ENCODE measurements at places on chromosomes 4 and X.

DNA sequence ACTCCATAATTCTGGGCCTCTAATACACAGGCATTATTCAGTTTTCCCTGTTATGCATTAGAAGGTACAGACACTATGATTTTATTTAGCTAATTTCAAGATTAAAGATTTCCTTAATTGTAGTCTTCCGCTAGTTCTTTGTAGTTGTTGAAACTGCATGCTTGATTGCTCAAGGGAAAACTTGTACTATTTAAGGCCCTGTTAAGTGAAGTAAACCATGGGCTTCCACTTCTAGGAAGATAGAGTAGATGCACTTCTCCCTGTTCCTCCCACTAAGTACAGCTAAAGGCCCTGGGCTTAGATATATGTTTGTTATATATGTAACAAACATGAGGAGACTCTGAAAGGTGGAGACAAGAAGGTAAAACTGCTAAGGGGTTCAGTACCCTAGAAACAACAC is 215.8 kb upstream of the LEF1 start:
- no peak for DNase-seq

GRCh38 chr4:138948918-138949317 is 66.7 kb upstream of the NOCT start:
- DNase-seq = no peak

GRCh38 chrX:130770615-130771014 is 132.4 kb downstream of the ENOX2 start:
- DNase-seq = no peak

GRCh38 chrX:41781500-41781899 is 57.5 kb downstream of the GPR82 start:
- DNase-seq = peak; percentile 17

GRCh38 chr4:127503111-127503510 is 129.6 kb upstream of the INTU start:
- DNase-seq = no peak

DNA sequence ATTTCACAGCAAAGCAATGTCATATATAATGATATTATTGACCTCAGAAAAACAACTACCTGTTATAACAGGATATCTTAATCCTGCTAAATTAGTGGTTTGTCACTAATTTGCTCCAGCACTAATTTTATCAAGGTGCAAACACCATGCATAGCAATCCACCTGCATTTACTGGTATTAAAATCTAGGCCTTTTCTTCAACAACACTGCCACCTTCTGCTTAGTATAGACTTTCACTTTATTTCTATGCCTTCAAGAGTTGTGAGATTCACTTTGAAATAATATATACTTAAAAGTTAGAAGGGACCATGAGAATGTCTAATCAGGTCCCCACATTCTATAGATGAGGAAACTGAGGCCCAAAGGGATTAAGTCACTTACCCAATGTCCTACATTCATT is 82.1 kb upstream of the IQCM start:
- no peak for DNase-seq

DNA sequence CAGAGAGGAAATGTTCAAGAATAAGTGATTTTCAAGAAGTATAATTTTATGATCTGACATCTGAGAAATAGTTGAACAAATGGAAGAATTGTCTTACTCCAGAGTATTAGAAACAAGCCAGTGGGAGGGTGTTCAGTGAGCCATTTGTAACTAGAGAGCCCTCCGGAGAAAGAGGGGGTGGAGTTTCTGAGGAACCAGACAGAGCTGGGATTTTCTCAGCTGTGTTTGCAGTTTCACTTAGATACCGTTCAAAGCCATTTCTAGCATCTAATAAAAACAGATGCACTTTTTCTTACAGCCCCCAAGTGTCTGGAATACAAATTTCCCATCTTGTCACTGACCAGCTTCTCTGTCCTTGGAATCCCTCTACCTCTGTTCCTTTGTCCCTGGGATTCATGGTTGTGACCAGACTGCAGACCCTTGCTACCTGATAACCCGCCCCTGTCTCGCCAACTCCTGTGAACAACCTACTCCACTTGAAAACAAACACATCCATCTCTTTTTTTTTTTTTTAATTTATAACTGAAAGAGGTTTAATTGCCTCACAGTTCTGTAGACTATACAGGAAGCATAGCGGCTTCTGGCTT is 132.8 kb upstream of the KLF3 start:
- no peak for DNase-seq

DNA sequence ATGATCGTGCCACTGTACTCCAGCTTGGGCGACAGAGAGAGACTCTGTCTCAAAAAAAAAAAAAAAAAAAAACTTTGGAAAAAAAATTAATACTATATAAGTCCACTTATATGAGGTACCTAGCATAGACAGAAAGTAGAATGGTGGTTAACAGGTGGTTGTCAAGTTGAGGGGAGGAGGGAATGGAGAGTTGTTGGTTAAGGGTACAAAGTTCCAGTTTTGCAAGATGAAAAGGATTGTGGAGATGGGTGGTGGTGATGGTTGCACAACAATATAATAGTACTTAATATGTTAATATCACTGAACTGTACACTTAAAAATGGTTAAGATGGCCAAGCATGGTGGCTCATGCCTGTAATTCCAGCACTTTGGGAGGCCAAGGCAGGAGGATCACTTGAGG is 4.1 kb upstream of the IL9R start:
- DNase-seq = no peak

GRCh38 chrX:41956027-41956426 is 32.7 kb upstream of the CASK start:
- DNase-seq = no peak

DNA sequence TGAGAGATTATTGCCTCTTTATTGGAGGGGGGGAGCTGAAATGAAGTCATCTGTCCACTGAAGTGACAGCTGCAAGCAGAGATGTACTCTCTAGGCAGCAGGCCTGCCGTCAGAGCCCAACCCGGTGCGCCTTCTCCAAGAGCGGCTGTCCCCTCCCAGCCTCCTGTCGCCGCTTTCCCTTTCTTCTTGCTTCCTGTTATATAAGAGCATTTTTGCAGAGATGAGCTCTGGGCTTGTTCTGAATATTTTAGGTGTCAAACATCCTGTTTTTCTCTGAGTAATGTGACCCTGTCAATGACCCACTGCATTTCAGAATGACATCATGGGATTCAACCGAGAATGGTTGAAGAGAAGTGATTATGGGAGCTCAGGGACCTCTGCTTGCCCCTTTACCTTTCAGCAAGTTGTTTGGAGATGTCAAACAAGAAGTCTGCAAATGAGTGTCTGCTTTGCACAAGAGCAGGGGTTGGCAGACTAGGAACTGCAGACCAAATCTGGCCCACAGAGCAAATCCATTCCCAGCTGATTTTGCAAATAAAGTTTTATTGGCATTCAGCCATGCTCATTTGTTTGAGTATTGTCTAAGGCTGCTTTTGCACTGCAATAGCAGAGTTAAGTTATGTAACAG is 79.9 kb downstream of the SLC9A6 start:
- DNase-seq = no peak

DNA sequence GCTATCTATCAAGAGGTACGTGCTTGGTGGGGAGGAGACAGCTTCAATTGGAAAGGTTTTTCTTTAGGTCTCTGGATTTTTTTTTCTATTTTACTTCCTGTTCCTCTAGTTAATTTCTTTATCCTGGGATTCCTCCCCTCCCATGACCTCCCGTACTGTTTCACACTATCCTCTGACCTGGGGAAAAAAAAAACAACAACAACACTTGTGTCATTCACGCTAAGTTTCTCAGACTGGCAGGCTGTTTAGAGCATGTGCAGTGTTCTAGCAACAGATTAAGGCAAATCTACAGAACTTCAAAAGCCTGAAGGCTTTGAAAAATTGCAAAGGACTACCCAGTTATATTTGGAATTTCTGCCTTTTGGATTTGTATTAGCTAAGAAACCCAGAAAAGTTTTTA is 358.4 kb downstream of the ARHGAP24 start:
- no peak for DNase-seq

DNA sequence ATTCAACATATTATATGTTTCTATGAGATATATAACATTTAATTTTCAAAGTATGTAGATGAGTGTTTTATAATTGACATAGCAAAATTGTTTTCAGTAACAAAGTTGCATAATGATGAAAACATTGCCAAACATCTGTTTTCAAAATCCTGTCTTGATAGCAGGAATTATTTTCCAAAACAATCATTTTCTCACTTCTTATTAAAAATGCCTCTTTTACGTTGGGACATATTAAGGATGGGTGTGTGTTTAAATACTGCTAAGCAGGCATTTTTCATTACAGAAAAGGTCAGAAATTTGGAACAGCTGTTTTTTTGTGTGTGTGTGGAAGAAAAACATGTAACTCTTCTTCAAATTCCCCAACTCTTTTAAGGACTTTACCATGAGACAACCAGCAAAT is 452.0 kb downstream of the SPRY1 start:
- no peak for DNase-seq

- peak; percentile 47 for DNase-seq
Measured at GRCh38 chr4:83054928-83055327, 19.9 kb downstream of the COPS4 start.

- no peak for DNase-seq
Measured at GRCh38 chr4:175418516-175418915, 393.5 kb downstream of the GPM6A start.

DNA sequence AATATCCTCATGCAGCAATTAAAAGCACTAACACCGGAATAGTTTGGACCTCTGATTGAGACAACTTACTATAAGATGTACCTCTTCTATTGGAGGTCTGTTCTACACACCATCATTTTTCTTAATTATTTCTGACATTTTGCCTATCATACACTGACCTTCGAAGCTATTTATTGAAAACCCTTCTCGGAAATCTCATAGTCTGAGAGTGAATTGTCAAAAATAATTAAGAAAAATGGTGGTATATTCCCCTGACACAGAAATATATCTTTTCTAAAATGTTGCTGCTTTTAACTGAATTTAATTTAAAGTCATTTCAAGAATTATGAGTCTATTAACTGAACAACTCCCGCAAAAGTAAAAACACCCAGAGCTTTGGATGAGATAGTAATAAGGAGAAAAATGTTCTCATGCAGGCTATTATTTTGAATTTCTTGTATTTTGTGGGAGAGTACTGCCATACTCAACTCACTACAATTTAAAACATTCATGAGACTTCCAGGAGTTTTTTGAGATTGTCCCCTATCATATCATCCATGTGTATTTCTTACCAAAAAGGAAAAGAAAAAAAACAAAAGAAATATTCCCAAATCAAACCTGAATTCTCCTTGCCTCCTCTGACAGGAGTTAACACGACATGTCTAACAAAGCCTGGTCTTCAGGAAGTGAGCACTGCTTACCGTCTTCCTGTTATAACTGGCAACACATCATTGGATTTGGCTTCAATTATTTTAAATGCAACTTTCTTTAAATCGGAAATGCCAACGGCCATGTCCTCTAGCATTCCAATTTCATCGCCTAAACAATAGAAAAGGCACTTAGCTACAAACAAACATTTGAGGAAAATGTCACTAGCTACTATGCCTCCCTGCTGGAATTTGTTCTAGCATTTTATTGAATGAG is 485.3 kb downstream of the IL15 start:
- DNase-seq = no peak

GRCh38 chr4:162350331-162350730 is 186.5 kb upstream of the FSTL5 start:
- no peak for DNase-seq

GRCh38 chr4:48153791-48154550 is 19.9 kb upstream of the TXK start:
- no peak for DNase-seq

- DNase-seq = no peak
Measured at GRCh38 chrX:69120476-69120875, 44.8 kb downstream of the PJA1 start.

DNA sequence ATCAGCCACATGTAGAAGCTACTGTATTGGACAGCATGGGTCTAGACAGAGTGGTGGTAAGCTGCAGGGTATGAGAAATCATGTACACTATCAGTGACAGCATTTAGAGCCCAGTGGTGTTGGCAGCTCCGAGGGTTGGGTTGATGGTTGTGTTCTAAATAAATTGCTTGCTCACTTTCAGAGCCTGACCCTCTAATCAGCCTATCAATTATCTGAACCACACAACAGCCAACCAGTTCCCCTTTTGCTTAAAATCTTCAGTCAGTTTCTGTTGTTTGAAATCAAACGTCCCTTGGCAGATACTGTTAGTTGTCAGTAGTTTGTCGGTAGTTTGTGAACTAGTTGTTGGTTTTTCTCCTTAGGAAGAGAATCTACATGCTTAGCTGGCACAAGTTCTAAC is 99.8 kb upstream of the RAI2 start:
- no peak for DNase-seq

DNA sequence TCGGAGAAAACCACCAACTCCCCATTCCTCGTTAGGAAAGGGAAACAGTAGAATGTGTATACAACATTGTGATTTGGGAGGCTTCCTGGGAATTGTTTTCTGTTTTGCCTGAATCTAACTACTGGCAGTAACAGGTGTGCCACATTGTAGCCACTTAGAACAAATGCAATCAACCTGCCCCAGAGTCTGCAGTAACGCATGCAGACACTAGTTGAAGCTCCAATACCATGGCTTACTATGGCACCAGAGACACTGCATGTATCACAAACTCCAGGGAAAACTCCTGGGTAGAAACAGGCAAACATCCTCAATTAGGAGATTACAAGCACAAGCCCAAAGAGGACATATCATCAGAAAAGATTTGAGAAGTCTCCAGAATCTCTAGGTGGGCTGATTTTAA is 154.2 kb upstream of the NEIL3 start:
- no peak for DNase-seq

DNA sequence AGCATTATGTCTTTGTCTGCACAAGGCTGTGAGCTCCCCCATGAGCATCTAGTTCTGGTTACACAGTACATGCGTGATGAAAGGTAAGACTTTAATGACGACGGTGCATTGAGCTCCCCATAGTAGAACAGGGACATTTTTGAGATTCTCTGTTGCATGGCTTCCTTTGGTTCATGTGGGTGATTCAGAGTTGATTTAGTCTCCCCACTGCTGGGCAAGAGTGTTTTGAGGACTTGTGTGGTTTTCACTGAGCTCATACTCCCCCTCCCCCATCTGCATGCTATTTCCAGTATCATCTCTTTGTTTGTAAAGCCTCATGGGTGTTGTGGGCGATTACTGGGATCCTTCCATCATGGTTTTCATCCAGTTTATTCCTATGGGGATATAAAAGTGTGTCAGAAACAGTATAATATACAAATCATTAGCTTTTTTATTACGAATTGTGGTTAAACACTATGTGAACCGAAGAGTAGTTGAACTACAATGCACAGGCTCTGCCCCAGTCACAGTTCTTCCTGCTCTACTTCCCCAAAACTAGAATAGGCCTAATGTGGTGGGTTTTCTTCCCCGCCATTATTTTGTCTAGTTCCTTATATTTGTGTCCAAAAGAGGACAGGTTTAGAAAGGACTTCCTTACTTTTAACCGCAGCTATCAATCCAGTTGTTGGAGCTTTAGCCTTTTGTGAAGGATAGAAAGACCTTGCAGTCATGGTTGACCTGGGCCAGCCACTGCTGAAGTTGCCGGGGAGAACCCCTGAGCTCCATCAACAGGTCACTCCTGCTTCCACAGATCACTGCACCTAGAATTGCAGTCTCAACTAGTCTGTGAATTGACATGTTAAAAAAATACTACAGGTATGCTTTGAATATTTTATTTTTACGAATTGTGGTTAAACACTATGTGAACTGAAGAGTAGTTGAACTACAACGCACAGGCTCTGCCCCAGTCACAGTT is 30.4 kb downstream of the KIT start:
- DNase-seq = no peak
